Fibroblast of the aortic adventitia (primary cell): ENCODE measurements at places on chromosomes 5 and 9. TPM values are rescaled to one million over a fixed set of nuclear protein-coding genes. Genes with fewer than 3 reads are reported as not detected.

The FAT2 gene
- total RNA-seq = 0.08 TPM in 1 of 2 replicates, not detected in the other

DNA sequence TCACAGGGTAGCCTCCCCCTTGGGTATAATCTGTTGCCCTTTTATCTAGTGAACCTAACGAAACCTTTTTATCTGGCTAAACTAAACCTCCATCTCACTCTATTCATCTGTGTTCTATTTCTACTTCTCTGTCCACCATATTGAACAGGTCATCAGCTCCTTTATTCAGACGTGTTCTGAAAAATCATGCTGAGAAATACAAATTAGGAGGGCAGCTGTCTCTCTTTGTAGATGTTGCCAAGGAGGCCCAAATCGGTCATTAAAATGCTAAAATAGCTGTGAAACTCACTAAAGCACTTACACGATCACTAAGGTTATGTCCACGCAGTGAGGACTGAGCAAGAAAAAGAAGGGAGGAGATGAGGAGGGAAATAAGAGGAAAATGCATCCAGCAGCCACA is 115.6 kb upstream of the RETREG1 start:
- no peak for DNase-seq

DNA sequence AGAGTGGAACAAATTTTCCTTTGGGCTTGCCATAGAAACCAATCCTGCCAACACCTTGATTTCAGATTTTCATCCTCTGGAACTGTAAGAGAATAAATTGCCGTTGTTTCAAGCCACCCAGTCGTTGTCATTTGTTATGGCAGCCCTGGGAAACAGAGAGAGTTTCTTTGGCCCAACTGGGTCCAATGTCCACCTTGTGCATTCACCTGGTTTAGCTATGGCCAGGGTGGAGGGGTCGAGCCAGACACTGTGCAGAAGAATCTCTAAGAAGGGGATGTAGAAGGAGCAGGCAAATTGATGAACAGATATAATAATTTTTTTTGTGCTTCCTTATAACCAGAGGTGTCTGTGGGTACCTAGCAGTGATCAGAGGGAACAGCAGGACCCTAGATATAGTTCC is 9.8 kb downstream of the KIF4B start:
- DNase-seq = no peak

- DNase-seq = no peak
These were observed 104.3 kb downstream of the ZNF608 start for GRCh38 chr5:124642151-124642550.

DNA sequence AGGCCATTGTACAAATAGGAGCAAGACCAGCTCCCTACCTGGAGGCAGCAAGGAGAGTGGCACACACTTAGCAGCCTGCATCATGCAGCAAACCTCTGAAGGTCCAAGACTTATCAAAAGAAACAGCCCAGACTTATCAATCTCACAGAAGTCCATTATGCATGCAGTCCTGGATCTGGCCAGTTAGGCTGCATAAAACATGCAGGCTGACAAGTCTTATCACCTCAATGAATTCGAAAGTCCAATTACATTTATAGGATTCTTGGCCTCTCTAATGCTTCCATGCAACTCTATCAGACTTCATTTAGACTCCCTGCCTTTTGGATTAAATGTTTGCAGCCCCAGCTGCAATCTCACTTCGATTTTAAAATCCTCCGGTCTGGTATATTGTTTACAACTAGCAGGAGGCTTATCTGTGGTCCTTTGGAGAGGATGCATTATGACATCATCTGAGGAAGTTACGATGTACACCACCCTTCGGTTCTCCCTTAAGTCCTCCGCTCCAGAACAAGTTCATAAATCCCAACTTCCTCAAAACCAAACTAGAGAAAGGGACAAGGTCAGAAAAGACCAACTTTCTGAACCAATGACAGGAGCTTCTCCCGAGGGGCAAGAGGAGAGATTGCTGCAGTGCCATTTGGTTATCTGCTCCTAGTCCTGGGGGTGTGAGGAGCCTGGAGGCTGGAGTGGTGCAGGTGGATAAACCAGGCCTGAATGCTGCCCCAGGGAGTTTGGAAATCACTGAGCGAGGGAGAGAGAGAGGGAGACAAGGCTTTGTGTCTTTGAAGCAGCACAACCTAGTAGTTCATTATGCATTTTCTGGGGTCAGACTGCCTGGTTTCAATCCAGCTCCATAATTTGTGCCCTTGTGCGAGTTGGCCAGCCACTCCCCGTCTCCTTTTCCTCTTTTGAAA is 313.9 kb downstream of the TLE1 start:
- no peak for DNase-seq

- no peak for DNase-seq
These were observed 48.1 kb downstream of the PAX5 start for GRCh38 chr9:36985769-36986467.

GRCh38 chr5:101418713-101419118 is 515.6 kb upstream of the ST8SIA4 start:
- DNase-seq = peak; percentile 25

The RGS14 gene
- 3.1 and 28.9 TPM in 2 replicates for total RNA-seq

The EGFL7 gene
- 2.4 and 5.6 TPM in 2 replicates for total RNA-seq

The ITGA1 gene
- 4.2 and 26.7 TPM in 2 replicates for total RNA-seq

The TMEM215 gene
- not detected in 2 replicates for total RNA-seq

DNA sequence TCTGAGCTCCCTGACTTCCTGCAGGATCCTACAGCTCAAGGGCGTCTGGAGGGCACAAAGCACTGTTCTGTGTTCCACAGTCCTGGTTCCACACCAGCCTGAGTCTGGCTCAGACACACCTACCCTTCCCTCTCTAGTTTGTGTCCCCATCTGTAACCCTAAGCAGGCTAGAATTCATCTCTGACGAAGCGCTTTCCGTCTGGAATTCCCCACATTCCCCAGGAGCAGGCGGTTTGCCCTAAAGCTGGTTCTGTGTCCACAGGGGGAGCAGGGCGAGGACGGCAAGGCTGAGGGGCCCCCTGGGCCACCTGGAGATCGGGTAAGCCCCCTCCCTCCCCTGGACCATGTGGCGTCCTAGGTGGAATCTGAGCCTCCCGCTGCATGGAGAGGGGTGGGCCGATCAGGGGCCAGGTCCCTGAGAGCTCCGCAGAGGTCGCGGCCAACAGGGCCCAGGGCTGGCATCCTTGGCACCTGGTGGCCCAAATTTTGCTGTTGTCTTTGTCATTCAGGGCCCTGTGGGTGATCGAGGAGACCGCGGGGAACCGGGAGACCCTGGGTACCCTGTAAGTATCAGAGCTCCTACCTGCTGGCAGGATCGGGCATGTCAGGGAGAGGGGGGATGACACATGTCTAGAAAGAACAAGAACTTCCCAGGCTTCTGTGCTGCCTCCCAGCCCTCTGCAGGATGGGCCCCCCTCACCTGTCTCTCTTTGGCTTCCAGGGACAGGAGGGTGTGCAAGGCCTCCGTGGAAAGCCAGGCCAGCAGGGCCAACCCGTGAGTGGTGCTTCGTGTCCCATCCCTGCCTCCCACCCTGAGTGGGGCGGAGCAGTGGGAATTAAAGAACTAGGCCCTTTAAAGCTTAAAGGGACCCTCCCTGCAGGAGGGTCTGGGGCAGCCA is 34.5 kb upstream of the ORM1 start:
- peak; percentile 33 for DNase-seq

The PCDHGB6 gene
- total RNA-seq = 3.8 and 5.8 TPM in 2 replicates

DNA sequence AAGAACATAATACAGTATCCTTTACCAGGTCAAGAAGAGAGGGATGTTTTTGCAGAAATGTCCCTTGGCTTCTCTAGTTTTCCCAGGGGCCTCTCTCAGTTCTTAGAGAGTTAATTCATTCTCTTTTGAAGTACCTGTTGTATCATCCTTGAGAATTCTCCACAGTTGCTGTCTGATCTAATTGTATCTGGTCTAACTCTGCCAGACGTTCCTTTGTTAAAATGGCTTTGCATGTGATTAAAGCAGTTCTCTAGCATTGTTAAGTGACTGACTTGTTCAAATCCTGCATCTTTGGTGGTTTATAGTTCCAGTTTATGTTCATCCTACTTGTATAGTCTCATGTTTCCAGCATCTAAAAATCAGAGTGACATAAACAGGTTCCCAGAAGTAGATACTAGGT is 65.0 kb downstream of the KIAA1958 start:
- DNase-seq = no peak

- no peak for DNase-seq
These were observed 38.1 kb downstream of the SLC12A2 start for GRCh38 chr5:128121651-128122050.

DNA sequence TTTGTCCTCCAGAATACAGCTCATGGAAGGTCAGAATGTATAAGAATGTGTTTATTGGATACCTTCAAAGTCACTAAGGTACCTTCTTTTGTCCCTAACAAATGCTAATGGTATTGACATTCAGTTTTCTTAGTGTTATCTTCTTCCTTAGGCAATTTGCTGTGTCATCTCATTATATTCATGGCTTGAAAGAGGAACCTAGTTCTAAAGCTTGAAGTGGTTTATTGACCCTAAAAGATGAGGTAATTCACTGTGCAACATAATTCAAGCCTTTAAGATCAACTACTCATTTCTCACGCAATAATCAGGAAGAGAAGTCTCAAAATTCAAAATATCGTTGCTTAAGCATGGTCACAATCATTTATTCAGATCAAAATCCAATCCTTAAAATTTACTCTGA is 342.7 kb upstream of the RIOK2 start:
- no peak for DNase-seq

The SMU1 gene
- total RNA-seq = 22.4 and 29.4 TPM in 2 replicates

DNA sequence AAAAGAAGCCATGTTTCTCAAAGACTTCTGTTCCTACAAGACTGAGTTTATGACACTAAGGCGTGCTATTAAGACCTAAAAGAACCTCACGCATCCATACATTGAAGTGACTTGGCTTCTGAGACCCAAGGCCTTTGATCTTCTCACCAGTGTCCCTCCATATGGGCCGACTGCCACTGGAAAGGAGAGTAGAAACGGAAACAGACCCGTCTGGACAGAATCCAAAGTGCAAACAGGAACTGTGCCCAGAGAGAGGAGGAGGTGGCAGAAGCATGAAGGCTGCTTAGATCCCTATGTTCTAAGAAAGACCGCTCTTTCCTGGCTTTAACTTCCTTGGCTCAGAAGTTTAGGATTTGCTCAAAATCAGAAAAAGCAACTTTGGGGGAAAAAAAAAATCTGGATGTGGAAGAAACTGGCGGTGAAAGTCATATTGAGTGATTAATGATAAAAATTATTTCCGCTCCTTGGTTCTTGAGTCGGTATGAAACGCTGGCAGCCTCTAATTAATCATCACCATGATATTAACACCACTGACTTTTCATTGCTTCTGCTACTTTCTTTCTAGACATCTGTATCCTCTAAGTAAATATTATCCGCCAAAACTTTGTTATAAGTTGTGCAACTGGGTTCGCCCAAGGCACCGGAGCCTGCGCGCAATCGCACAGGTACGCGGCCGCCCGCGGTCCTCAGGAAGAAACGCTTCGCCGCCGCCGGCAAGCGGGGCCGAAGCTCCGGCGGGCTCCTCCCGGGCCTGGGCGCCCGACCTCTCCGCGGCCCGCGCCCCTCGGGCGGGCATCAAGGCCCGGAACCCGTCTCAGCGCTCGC is 726 bp downstream of the DAP start:
- DNase-seq = peak; percentile 65

The IFNA21 gene
- not detected in 2 replicates for total RNA-seq

GRCh38 chr5:79793304-79793703 is 103.7 kb downstream of the CMYA5 start:
- DNase-seq = no peak

The DTWD2 gene
- 7.7 and 9.0 TPM in 2 replicates for total RNA-seq

GRCh38 chr5:78458843-78459242 is 98.4 kb downstream of the SCAMP1 start:
- DNase-seq = no peak

GRCh38 chr9:69400470-69400869 is 75.5 kb downstream of the ENTREP1 start:
- DNase-seq = no peak

GRCh38 chr5:4130819-4131218 is 535.2 kb downstream of the IRX1 start:
- no peak for DNase-seq

DNA sequence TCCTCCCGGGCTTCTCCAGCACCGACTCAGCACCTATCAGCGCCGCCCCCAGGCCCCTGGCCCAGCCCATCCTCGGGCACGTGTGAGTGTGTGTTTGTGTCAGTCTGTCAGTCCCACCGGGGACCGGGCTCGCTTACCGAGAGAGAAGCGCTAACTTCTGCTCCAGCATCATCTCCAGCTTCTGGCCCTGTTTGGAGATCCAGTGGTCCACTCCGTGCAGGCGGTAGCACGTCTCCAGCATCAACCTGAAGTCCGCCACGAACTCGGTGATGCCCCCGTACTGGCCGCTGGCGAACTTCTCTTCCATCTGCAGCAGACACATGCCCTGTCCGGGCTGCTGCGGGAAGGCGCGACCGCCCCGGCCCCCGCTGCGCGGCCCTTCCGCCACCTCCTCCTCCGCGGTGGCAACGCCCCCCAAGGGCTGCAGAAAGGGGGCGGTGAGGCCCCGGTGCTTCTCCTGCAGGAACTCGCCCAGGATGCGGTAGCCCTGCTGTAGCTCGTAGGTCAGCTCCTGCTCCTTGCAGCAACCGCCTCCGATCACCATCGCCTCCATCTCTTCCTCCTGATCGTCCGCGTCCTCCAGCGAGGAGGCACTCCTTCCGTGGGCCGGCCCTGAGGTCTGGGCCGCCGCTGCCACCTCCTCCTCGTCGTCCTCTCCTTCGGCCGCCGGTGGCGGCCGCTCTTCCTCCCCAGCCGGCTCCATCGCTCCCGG is 8.2 kb downstream of the RANBP6 start:
- no peak for DNase-seq

GRCh38 chr5:74391410-74391809 is 249.1 kb downstream of the ENC1 start:
- no peak for DNase-seq

GRCh38 chr9:102551346-102551745 is 443.8 kb upstream of the CYLC2 start:
- DNase-seq = no peak

The HTR4 gene
- total RNA-seq = 0.18 TPM in 1 of 2 replicates, not detected in the other
